Activated gamma-delta T cell treated with anti-CD3 and anti-CD28 coated beads, Interleukin-2, amount 50 U/mL, for 16 hours (primary cell): ENCODE measurements at places on chromosomes 2 and 18.

DNA sequence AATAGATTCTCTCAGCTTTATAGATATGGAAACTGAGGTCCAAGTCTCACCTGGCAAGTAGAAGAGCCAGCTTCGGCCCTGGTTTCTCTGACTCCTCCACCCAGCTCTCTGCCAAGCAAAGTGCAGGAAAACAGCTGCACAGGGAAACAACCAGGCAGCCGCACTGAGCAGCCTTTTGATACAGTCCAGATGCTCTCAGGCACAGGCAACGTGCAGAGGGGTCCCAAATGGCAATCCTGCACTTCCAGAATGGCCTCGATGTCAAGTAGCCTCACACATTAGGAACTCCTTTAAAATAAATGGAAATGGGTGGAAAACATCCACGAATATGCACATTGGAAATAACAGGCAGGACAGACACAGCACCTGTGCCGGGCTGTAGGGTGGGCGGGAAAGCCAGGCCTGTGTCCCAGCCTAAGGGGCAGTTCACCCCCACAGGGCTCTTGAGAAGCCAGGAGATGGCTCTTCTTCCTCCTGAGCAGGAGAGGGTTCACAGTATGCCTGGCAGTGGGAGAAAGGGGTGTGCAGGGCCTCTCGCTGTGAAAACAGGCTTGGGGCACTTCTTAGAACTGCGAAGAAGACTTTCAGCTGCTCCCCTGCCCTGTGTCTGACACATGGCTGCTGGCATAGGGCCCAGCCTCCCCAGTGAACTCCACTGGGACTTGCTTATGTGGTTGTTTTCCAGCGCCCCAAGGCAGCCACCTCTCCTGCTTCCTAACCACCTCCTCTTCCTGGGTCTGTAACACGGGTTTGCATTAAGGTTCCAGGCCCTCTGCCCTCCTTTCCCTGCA lies 63.9 kb upstream of the TUBA3E start:
- no peak for DNase-seq

DNA sequence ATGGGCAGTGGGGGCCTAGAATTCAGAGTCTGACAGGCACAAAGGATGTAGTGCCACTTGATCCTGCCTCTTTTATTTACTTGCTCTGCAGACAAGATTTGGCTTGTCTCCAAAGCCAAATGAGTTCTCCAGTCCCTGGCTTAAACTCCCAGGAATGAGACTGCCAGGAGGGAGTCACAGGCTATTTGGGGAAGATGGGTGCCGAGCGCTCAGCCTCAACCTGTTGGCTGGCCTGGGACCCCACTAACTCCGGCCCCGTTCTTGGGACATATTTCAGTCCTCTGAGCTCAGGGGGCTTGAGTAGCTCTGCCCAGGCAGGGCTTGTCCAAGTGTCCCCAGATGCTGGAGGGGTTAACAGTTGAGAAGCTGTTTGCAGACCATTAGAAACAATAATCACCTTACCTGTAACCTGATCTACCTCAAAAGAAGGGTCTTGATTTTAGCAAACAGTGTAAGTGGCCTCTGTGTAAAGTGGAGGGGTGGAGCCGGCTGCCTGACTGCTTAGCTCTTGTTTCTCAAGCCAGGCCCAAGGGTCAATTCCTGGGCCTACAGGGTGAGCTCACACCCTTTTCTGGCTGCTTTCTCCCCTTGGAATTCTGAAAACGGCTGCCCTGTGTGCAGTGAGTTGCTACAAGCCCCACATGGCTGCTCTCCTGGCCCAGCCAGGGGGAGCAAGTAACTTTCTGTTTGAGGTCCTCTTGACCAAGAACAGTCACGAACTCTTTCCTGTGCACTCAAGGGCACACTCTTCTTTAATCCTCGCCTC lies 27.1 kb upstream of the FZD5 start:
- no peak for DNase-seq

- DNase-seq: no peak
Measured at GRCh38 chr2:16115291-16115690, 174.9 kb downstream of the MYCN start.

DNA sequence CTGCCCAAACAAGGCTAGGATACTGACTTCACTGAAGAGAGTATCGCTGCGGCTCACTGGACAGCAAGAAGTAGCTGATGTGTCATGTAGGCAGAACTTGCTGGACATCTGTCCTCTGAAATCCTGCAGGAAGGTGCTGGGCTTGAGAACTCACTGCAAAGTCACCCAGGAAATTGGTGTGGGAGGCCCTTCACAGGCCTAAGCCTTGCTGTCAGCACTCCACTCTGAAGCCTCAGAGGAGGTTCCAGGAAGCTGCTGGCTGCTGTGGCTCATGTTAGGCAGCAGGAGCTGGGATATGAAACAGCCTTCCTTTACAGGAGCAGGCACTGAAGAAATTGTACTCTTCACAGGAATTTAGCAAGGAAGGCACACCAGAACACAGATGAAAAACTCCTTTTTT lies 88.3 kb upstream of the CCDC68 start:
- DNase-seq: no peak

GRCh38 chr18:44409071-44409470 lies 271.6 kb upstream of the SETBP1 start:
- no peak for DNase-seq

GRCh38 chr2:68827666-68828065 lies 43.5 kb downstream of the BMP10 start:
- no peak for DNase-seq

- no peak for DNase-seq
Measured at GRCh38 chr2:204899983-204900382, 354.7 kb downstream of the PARD3B start.

DNA sequence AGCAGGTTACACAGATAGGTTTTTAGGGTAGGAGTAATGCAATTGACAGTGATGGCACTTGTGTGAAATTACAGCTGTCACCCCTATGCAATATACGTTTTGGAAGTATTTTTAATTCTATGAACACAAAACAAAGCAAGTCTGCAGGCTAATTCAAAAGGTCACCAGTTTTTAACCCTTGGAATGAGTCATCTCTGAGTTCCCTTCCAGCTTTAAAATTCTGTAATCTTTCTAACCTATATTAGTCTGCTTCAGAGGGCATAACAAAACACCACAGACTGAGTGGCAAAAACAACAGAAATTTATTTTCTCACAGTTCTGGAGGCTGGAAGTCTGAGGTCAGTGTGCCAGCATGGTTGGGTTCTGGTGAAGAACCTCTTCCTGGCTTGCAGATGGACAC lies 596.9 kb upstream of the HNMT start:
- no peak for DNase-seq

DNA sequence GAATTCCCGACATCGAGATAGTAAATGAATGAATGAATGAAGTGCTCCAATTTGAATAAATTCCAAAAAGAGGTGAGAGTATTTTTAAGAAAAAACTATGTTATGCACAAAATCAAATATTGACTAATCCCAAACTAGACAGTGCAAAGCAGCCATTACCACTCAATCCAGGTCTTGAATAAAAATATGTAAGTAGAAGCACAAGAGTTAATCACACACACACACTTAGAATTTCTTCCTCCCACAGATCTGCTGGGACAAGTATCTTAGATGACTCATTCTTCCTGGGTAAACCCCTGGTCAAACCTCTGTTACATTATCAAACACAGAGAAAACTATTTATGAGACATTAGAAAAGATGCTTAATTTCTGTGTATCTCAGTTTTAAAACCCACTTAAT lies 102.0 kb downstream of the PLA2R1 start:
- DNase-seq: no peak

- no peak for DNase-seq
Measured at GRCh38 chr2:77604953-77605929, 83.1 kb upstream of the LRRTM4 start.

DNA sequence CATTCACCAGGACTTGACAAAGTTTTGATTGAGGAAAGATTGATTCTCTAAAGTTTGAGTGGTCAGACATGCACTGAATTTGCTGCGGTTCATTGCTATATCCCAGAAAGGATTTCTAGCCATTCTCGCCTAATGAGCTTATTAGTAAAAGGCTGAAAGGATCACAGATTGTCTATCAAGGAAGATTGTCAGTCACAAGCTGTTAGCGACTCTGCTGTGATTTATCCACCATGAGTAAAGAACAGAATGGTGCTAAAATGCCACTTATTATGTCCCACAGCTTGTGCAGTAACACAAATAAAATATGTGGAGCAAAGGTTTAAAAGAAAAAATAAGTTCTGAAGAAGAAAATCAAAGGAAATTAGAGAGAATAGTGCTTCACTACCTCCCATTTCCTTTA lies 701.2 kb upstream of the CDH7 start:
- no peak for DNase-seq

DNA sequence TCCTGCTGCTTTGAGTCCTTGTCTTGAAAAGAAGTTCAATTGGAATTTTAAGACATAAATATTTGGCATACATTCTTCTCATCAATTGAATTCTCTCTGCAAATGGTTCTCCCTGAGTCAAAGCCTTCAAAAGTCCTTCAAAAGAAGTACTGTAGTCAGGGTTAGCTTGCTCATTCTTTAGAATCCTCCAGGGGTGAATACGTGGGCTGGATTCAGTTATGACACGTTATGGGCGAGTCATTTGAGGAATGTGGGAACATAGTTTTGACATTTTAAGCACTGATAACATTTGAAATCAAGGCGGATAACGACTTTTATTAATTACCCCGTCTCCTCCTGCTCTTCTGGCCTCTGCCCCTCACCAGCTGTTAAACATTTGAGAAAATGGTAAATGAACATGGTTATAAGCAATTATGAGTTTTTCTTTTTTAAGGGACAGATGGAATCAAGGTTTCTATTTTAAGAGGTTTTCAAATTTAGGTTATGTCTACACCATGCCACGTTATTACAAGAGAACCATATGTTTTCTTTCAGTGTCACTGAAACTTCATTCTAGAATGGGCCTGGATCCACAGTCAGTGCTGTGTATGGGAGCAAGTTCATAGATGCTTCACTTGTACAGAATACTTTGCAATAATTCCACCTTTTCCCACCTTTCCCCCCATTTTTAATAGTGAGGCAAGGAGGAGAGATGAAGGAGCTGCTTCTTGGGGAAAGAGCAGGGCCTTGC lies 273.1 kb downstream of the TSN start:
- DNase-seq: no peak

DNA sequence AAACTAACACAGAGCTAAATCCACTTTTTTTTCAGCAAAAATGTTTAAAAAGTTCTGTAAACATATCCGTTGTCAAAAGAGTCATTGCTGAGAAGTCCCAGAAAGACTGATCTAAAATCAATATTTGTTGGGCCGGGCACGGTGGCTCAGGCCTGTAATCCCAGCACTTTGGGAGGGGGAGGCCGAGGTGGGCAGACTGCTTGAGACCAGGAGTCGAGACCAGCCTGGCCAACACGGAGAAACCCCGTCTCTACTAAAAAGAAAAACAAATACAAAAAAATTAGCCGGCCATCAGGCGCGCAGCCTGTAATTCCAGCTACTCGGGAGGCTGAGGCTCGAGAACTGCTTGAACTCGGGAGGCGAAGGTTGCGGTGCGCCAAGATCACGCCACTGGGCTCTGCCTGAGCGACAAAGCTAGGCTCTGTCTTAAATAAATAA lies 1.4 kb downstream of the OLA1 start:
- DNase-seq: no peak

GRCh38 chr18:35178260-35178659 lies 62.6 kb upstream of the ZNF397 start:
- no peak for DNase-seq

- DNase-seq: peak; percentile 4
Measured at GRCh38 chr2:168751104-168751740, 51.2 kb upstream of the NOSTRIN start.
